ENCODE measurements at places on chromosomes 5 and 9. TPM values are rescaled to one million over a fixed set of nuclear protein-coding genes. Genes with fewer than 3 reads are reported as not detected.

DNA sequence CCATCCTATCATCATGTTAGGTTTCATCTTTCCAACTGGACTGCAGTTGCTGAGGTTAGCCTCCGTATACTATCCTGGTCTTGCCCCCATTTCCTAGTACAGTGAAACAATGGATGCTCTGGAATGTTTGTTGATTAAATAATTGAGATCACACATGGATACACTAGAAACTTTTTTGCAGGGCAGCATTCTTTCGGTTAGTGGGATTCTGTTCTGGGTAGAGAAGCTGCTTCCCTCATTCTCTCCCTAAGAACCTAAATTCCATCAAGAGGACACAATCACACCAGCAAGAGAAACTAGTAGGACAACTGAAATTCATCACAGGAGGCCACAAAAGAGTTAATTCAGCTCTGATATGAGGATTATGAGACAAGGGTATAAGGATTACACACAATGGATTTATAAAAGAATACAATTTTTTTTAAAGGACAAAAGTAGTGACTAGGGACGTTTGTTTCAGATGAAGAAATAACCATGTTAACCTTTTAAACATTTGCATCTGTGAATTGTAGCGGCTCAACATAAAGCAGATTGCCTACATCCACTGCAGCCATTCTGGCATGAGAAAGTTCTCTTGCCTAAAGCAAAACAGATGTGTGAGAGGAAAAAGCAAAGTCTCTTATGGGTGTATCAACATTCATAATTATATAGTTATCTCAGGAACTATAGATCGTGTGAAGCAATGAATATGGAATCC lies 162.7 kb upstream of the LHFPL2 start:
- H3K36me3 ChIP-seq, result no peaks in the 10 kb centered on the region
- DNase-seq, result no peak
- peaks cover 4% of the 10 kb centered on the region for H3K4me1 ChIP-seq
- H3K27ac ChIP-seq, result no peak overlapping the region

- H3K36me3 ChIP-seq, result peaks cover 4% of the 10 kb centered on the region
- no peak for DNase-seq
- no peak overlapping the region for H3K27ac ChIP-seq
- H3K27me3 ChIP-seq, result no peaks in the 10 kb centered on the region
These were observed 225.0 kb downstream of the ADAMTSL1 start for GRCh38 chr9:18698992-18699391.

- no peak overlapping the region for H3K27ac ChIP-seq
- DNase-seq, result no peak
These were observed 38.1 kb upstream of the HNRNPA0 start for GRCh38 chr5:137792303-137792702.

The BARHL1 gene
- total RNA-seq, result not detected

All from progenitor cell of endocrine pancreas (in vitro differentiated cells).